GM04504 (cell line): ENCODE measurements at places on chromosomes 7 and 10.

DNA sequence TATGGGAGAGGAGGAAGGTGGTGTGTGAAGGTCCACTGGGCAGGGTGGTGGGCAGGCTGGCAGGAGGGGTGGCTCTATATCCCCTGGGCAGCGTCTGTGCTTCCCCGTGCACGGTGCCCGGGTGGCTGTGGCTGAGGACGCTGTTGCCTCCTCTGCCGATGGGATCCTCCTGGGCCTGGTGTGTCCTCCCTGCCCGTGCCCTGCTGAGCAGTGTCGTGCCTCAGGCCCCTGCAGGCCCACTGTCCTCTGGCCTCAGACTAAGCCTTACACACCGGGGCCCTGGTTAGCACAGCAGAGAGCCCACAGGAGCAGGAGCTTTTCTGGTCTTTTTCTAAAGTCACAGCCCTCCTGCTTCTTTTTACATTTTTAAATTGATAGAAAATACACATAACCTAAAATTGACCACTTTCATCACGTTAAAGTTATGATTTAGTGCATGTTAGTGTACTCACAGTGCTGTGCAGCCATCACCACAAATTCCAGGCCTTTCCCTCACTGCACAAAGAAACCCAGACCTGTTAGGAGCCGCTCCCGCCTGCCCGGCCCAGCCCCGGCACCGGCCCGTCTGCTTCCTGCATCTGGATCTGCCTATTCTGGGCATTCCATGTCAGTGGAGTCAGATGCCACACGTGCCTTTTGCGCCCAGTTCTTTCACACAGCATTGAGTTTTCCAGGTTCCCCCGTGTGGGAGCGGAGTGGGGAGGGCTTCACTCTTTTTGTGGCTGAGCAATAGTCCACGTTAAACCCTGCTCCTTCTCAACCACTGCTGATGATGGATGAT lies 19.4 kb downstream of the PFKFB3 start:
- peak; percentile 40 for DNase-seq

DNA sequence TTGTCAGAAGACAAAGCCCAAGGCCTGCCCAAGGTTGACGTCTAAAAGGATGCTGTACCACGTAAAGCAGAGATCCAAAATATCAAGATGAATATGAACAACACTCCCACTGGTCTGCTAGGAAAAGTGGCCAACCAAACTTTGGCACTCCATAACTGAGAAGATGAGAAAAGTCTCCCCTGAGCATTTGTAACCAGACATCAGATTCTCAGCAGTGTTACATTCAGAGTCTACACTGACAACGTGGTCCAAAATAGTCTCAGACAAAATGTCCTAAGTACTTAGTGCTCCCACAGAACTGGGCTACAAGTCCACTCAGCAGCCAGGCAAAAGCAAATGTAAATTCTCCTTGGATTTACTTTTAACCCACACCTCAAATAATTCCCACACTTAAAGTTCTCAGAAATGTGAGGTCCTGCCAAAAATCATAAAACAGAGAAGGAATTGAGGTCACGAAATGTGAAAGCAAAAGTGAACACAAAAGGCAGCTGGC lies 185.1 kb upstream of the NOBOX start:
- no peak for DNase-seq

DNA sequence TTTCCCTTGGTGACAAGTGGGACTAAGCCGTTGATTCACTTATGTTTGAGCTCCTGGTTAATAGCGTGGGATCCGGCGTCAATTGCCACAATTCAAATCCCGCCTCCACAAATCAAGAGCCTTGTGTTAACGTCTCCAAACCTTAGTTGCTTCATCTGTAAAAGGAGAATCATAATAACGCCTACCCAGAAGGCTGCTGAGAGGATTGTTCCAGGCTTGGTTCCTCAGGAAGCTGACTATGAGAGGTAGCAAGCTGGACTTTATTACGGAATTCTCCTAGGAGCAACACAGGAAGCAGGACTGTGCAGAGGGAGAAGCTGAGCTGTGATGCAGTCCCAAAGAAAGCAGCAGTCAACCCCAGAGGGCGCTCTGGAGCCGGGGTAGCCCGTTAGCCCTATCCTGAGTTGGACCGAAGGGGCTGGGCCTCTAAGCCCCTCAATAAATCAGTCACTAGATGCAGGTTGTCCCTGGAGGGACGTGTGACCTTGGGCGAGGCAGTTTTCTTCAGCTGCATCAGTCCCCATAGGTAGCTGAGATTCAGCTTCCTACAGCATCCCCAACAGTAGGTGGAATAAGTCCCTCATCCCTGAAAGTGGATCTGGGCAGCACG lies 6.9 kb upstream of the BAG3 start:
- no peak for DNase-seq

GRCh38 chr7:117807676-117808075 lies 65.6 kb downstream of the CTTNBP2 start:
- DNase-seq: no peak

GRCh38 chr10:78173360-78174015 lies 139.8 kb downstream of the RPS24 start:
- no peak for DNase-seq

GRCh38 chr7:22909917-22910316 lies 87.3 kb upstream of the TOMM7 start:
- no peak for DNase-seq
